Activated naive CD8-positive, alpha-beta T cell treated with anti-CD3 and anti-CD28 coated beads, Interleukin-2, amount 10 ng/mL, durations not matched to agents 7 days and 5 days (primary cell): ENCODE measurements at places on chromosomes 1 and 21. TPM values are rescaled to one million over a fixed set of nuclear protein-coding genes. Genes with fewer than 3 reads are reported as not detected.

Gene TNFAIP8L2
- total RNA-seq = 21.2 TPM

GRCh38 chr21:17451364-17451891, 61.4 kb upstream of the CXADR start:
- peaks cover 5% of the 10 kb centered on the region for H3K4me1 ChIP-seq
- no peak overlapping the region for H3K4me3 ChIP-seq
- peaks cover 11% of the 10 kb centered on the region for H3K27me3 ChIP-seq

Gene NENF
- 31.1 TPM for total RNA-seq

DNA sequence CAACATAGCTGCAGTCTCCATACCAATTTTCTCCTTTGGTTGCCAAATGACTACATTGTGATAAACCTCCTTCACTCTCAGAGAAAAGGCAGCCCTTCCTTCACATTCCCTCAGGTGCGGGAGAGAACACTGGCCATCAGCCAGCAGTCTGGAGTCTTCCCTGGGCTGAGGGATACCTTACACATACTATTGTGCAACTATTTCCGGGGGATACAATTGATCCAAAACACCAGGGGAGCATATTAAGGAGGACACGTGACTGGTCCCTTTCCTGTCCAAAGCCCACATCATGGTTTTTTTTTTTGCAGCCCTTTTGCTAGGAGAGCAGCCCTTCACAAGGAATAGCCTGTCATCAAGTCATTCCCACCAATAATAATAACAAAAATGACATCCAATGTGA, 172.1 kb upstream of the ZRANB2 start:
- H3K4me3 ChIP-seq = no peak overlapping the region
- no peak for DNase-seq
- H3K27me3 ChIP-seq = no peaks in the 10 kb centered on the region

Gene ADAMTS5
- total RNA-seq = not detected

- no peak overlapping the region for H3K27ac ChIP-seq
- H3K36me3 ChIP-seq = no peaks in the 10 kb centered on the region
- peaks cover 5% of the 10 kb centered on the region for H3K27me3 ChIP-seq
- H3K4me1 ChIP-seq = peaks cover 1% of the 10 kb centered on the region
- H3K4me3 ChIP-seq = no peak overlapping the region
Observed at GRCh38 chr1:154474802-154475201, 27.2 kb upstream of the TDRD10 start.

DNA sequence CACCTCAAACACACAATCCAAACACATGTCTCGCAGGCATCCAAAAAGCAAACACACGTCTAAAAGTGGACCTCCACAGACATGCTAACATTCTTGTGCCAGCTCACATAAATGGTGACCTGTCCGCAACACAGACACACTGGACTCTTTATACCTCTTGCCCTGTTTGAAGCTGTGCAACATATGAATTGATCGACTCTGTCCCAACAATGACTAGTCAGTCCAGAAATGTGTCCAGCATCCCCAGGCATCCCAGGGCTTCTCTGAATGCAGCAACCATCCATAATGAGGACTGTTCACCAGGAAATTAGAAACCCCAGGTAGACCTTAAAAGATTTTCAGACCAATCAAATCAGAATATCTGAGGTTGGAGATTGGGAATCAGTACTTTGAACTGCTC, 3.2 kb downstream of the DDR2 start:
- DNase-seq = no peak
- no peaks in the 10 kb centered on the region for H3K36me3 ChIP-seq
- no peak overlapping the region for H3K4me3 ChIP-seq
- H3K27me3 ChIP-seq = peaks cover 3% of the 10 kb centered on the region
- no peaks in the 10 kb centered on the region for H3K4me1 ChIP-seq
